ENCODE measurements at places on chromosomes 5 and 9. TPM values are rescaled to one million over a fixed set of nuclear protein-coding genes. Genes with fewer than 3 reads are reported as not detected.

Gene ACTBL2
- not detected for total RNA-seq

Gene TOR2A
- total RNA-seq, result 29.1 TPM

Gene TOR1B
- total RNA-seq, result 24.4 TPM

Gene FAM200C
- total RNA-seq, result 0.29 TPM

Gene SPINK7
- total RNA-seq, result not detected

Gene GM2A
- 19.6 TPM for total RNA-seq

Gene SLC27A6
- not detected for total RNA-seq

Gene BSPRY
- 4.0 TPM for total RNA-seq

Gene ITGA1
- 19.2 TPM for total RNA-seq

Gene GARIN3
- total RNA-seq, result not detected

Gene RFESD
- total RNA-seq, result 5.1 TPM

Gene NTRK2
- 0.05 TPM for total RNA-seq

Gene CDH9
- not detected for total RNA-seq

Gene F2RL1
- total RNA-seq, result 2.2 TPM

Gene TYRP1
- not detected for total RNA-seq

DNA sequence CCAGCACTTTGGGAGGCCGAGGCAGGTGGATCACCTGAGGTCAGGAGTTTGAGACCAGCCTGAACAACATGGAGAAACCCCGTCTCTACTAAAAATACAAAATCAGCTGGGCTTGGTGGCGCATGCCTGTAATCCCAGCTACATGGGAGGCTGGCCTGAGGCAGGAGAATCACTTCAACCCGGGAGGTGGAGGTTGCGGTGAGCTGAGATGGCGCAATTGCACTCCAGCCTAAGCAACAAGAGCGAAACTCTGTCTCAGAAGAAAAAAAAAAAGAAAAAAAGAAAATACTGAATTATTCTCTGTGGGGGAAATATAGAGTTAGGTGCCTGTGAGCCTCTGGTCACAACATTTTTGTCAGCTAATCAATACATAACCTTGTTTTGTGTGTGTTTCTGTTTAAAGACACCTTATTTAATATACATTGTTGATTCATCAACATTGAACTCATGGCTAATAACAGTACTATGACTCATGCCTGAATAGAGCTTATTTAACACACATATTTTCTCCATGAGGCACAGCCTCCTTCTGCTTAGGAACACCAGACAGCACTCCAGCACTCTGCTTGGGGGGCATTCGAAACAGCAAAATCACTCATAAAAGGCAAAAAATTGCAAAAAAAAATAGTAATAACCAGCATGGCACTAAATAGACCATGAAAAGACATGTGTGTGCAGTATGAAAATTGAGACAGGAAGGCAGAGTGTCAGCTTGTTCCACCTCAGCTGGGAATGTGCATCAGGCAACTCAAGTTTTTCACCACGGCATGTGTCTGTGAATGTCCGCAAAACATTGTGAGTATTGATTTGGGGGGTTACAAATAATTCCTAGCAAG is at the start of gene IL31RA:
TSS of gene IL31RA (plus strand) at position 519 of the 836 bp plus-strand sequence. CDS start at position 733, 214 bp downstream.
- H3K4me3 ChIP-seq, result no peak within 1 kb of the TSS
- peaks cover 12% of the 10 kb centered on the region for H3K27me3 ChIP-seq
- DNase-seq, result no peak
- peaks cover 46% of the 10 kb centered on the region for H3K4me1 ChIP-seq
- no peak within 1 kb of the TSS for H3K27ac ChIP-seq
- H3K36me3 ChIP-seq, result peaks cover 9% of the 10 kb centered on the region

DNA sequence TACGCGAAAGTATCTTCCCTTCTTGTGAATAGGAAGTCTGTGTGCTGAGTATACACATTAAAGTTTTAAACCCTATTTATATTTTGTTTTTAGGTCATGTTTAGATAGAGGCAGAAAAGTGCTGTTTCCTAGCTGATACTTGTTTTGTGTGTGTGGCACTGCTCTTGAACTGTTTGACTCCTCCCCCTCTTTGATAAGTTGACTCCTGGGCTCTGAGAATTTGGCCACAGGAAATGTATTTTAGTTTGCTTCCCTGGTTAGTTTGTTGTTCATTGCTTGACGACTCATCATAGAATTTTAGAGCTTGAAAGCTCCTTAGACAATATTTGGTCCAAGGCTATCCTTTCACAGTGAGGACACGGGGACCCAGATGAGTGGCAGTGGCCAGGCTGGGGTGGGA is 2.0 kb upstream of the CDC14B start:
- H3K27me3 ChIP-seq, result peaks cover 38% of the 10 kb centered on the region
- H3K36me3 ChIP-seq, result no peaks in the 10 kb centered on the region
- H3K27ac ChIP-seq, result no peak overlapping the region
- peaks cover 8% of the 10 kb centered on the region for H3K4me1 ChIP-seq

DNA sequence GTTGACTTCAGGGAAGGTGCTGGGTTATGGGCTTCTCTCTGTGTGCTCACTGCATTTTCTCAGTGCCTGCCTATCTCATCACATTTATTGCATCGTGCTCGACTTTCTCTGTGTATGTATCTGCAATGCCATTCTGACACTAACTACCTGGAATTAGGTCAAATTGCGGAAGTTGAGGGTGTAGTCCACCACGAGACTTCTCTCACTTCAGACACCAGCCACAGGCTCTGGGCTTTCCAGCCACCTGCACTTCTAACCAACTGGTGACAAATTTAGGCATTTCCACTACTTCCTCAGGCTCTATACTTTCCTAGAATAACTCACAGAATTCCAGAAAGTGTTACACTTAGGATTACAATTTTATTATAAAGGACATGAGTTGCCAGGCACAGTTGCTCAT is 188.6 kb upstream of the ZNF608 start:
- no peak overlapping the region for H3K27ac ChIP-seq
- DNase-seq, result peak; percentile 35
- H3K27me3 ChIP-seq, result no peaks in the 10 kb centered on the region
- no peak overlapping the region for H3K4me3 ChIP-seq

DNA sequence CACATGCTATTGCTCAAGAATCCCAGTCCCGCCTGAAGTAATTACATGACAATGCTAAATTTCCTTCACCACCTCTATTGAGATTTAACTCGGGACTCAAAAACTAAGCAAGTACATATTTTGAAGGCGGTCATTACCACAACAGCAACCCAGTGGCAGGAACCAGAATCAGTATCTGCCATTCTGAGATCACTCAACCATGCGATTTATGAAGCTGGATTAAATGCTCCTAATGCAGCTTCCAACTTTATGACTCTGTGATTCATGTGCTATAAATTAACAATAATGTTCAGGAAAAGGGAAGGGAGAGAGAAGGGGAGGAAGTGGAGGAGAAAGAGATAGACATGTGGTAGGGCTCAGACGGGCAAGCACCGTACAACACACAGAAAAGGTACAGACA is 194.7 kb downstream of the DNAH5 start:
- H3K36me3 ChIP-seq, result no peaks in the 10 kb centered on the region
- no peak overlapping the region for H3K4me3 ChIP-seq
- H3K27ac ChIP-seq, result no peak overlapping the region
- DNase-seq, result no peak
- no peaks in the 10 kb centered on the region for H3K27me3 ChIP-seq

DNA sequence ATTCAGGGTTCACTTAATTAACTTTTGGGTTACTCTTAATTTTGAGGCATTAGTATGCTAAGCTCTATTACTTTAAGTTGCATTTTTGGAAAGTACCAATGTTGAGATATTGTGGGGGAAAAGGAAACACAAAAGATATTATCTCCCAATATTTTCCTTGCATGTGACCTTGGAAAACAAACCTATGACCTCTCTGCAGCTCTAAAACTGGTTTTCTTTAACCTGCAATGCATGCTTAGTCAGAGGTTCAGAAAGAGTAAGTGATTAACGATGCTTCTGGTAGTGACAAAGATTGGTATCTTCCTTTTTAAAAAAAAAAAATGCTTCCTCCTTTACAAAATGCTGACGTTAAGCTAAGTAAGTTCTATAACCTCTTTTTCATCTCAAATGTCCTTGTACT is 44.9 kb upstream of the CDH18 start:
- no peak for DNase-seq
- H3K27me3 ChIP-seq, result no peaks in the 10 kb centered on the region
- H3K27ac ChIP-seq, result no peak overlapping the region
- no peak overlapping the region for H3K4me3 ChIP-seq

DNA sequence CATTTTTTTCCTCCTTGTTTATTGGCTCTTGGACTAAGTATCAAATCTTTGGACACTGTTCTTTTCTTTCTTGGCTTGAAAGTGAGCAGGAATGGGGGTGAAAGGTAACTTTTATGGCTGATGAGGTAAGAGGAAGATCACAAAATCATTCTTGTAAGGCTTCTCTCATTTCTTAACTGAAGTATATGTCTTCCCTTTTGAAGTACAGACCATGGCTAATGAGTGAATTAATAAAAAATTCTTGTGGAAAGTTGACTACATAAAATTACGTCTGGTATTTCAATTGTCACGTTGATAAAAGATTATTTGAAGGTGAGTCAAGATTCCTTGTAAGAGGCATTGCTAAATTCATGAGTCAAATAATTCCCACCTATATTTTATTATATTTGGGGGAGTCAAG is 25.1 kb downstream of the VCAN start:
- H3K4me3 ChIP-seq, result no peak overlapping the region
- no peak overlapping the region for H3K27ac ChIP-seq
- peaks cover 4% of the 10 kb centered on the region for H3K27me3 ChIP-seq
- no peak for DNase-seq

DNA sequence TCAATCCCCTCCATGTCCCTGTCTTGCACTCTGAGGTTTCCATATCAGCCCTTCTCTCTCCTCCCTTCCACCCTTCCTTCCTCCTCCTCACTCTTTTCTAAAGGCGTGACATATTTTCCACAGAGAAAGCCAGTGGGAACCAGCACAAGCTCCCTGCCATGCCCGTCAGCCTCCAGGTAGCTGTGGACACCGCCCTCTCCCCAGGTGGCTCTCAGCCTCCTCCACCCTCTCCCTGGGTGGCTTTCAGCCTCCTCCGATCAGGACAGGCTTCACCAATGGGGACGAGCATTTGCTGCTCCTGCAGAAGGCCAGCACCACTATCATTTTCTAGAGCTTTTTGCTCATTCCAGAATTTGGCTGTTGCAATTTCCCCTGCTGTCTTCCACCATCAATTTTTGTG is 236.6 kb downstream of the GADD45G start:
- no peak overlapping the region for H3K4me3 ChIP-seq
- no peak for DNase-seq
- H3K4me1 ChIP-seq, result no peaks in the 10 kb centered on the region
- H3K36me3 ChIP-seq, result no peaks in the 10 kb centered on the region

GRCh38 chr5:10442576-10442975 is 897 bp downstream of the ROPN1L start:
- peaks cover 49% of the 10 kb centered on the region for H3K4me1 ChIP-seq
- no peak overlapping the region for H3K27ac ChIP-seq
- DNase-seq, result no peak
- peaks cover 28% of the 10 kb centered on the region for H3K36me3 ChIP-seq
